ENCODE measurements at places on chromosomes 6 and 20.

GRCh38 chr6:115932481-115932880 is 128.2 kb downstream of the FRK start:
- DNase-seq = no peak

GRCh38 chr6:37556881-37557644 is 57.4 kb upstream of the CCDC167 start:
- peak; percentile 87 for DNase-seq

GRCh38 chr20:17394411-17394810 is 136.8 kb downstream of the BFSP1 start:
- no peak for DNase-seq

DNA sequence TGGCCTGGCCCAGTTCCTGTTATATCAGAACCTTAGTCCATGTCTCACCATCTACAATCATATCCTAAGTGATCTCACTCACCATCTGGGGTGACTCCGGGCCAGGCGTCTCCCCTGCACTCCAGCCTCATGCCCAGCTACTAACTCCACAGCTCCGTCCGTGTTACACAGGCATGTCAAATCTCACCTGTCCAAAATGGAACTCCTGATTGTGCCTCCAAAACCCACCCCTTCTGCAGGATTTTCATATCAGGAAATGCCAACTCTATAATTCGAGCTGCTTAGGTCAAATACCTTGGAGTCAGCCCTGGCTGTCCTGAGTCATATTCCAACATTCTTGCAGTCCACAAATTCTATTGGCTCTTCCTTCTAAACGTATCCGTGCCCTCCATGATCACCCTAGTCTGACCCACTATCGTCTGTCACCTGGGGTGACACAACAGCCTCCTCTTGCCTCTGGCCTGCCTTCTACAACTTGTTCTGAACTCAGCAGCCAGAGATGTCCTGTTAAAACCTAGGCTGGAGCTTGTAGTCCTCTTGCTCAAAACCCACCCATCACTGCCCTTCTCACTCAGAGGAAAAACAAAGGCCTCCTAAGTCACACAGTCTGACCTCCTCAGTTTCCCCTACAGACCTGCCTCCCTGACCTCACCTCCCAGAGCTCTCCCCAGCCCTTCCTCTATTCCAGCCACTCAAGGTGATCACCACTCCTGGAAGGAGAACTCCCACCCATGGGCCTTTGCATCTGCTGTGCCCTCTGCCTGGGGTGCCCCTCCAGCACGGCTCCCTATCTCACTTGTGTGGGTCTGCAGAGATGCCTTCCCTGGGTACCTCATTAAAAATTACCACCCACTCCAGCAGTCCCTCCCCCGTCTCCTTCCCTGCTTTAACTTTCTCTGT is 85.3 kb upstream of the SIRPA start:
- DNase-seq = no peak

DNA sequence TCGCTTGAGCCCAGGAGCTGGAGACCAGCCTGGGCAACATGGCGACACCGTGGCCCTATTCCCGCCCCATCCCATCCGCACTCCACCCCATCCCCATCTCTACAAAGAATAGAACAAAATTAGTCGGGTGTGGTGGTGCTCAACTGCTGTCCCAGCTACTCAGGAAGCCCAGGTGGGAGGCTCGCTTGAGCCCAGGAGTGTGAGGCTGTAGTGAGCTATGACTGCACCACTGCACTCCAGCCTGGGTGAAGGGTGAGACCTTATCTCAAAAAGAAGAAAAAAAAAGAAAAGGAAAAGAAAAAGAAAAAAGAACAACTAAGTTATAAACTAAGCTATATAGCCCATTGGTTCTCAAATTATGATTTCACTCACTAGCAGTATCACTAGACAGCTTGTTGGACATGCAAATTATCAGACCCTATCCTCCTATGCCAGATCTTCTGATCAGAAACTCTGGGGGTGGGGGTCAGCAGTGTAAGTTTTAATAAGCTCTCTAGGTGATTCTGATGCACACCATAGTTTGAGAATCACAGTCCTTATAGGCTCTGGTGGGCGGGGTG is 491 bp upstream of the ITCH start:
- DNase-seq = peak; percentile 6

- DNase-seq = no peak
Measured at GRCh38 chr6:42769051-42769450, 12.8 kb upstream of the BICRAL start.

- DNase-seq = no peak
Measured at GRCh38 chr6:83609248-83609647, 96.9 kb downstream of the PRSS35 start.

GRCh38 chr6:42051268-42051653 is 937 bp downstream of the TAF8 start:
- no peak for DNase-seq

DNA sequence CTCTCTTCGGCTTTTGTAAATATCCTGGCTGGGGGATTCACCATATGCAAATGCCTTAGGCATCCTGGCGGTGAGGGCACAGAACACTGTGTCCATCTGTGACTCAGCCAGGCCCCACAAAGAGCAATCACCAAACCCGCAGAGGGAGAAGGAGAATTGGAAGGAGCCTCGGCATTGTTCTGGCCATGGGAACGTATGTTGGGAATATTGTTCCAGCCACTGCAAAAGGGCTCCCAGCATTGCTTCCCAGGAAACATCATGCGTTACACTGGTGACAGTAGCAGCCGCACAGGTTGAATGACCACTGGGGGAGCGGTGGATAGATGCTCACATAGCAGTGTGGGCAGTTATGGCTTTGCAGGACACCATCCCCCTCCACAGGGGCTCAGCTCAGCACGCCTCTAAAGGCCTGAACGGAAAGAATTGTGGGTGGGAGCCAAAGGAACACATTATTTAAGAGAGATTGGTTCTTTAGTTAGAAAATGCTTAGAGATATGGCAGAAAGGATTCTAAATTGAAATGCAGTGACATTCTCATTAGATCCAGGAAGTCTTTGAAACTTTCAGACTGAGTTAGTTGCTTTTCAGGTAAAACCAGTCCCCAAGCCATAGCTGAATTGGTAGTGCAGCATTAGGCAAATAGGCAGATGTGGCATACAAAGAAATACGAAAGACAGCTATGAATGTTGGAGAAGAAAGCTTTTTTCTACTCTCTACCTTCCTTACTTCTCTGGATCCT is 104.3 kb downstream of the RNF144B start:
- DNase-seq = no peak

DNA sequence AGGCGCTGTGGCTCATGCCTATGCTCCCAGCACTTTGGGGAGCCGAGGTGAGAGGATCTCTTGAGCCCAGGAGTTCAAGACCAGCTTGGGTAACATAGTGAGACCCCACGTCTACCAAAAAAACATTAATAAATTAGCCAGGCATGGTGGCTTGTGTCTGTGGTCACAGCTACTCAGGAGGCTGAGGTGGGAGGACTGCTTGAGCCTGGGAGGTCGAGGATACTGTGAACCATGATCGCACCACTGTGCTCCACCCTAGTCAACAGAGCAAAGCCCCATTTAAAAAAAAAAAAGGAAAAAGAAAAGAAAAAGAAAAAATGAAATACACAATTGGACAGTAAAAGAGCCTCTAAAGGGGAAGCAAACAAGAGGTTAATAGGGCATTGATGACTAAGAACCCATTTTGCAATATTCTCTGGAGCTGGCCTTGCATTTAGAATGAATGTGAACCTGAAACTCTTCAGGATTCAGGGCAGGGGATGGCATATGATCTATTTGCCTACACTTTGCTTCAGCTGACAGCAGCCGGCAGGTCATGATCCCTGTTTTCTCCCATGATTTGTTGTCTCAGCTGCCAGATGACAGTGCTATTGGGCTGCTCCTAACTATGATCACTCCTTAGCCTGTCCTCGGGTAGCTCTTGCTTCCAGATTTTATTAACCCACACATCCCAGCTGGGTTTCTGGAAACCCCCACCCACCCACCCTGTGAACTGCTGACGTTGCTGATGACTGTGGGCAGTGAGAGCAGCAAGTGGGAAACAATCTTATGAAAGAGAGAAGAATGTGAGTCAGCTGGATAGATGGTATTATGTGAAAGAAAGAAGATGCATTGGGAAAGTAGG is 83.8 kb upstream of the ELOVL5 start:
- no peak for DNase-seq

GRCh38 chr6:18110162-18110561 is 12.3 kb downstream of the NHLRC1 start:
- no peak for DNase-seq

DNA sequence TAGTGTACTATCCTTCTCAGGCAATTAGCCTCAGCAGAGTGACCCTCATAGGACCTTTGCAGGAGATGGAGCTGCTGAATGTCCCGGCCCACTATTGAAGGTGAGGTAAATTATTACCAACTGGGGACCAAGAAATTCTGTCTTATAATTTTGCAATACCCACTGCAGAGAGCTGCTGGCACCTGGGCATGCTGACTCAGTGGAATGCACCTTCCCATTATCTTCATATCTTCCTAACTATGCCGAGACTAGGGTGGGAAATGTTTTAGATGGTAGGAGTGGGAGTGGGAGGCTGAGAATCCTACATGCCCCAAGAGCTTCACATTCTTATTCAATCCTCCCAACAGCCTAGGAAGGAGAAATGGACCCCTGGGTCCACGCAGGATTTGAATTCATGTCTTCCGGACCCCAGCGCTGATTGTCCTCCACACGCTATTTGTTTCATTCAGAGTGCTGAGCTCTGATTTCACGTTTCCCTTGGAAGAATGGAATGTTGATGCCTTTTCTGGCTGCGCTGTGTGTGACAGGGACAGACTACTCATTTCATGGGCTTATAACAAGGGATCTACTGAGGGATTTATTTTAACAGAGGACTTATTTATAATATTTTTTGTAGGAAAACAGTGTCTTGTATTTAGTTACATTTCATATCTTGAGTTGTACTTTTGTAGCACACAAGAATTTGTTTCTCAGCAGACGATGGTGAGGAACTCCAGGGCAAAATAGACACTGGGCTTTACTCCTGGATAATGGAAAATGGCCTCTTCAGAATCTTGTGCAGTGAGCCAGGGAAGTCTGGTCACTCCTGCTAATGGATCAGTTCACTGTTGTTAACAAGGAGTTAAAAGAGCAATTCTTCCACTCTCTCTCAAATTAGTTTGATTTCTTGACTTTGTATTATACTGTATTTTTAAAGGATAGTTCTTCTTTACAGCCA is 66.4 kb downstream of the FYN start:
- DNase-seq = no peak

DNA sequence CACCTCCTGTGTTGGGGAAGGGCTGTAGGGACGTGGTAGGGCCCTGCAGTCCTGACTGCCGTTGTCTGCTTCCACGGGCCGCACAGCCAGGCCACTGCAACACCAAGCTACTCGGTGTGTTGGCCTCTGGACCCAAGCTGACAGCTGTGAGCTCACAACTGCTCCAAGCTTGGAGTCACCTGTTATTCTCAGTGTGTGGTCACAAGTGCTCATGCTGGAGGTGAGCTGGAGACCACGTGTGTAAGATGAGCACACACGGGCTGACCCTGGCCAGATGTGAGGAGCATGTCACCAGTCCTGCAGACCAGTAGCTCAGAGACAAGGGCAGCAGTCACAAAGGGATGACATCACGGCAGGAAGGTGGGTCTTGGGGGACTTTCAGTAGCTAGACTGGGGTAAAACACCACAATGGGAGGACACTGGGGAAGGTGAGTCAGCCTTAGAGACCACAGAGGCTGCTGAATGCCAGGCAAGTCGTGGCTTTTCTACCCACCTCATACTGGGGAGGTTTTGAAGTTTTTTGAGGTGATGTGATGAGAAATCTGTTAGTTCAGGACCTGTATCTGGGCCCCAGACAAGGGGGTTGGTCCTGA is 87.3 kb downstream of the FAM120B start:
- DNase-seq = no peak

DNA sequence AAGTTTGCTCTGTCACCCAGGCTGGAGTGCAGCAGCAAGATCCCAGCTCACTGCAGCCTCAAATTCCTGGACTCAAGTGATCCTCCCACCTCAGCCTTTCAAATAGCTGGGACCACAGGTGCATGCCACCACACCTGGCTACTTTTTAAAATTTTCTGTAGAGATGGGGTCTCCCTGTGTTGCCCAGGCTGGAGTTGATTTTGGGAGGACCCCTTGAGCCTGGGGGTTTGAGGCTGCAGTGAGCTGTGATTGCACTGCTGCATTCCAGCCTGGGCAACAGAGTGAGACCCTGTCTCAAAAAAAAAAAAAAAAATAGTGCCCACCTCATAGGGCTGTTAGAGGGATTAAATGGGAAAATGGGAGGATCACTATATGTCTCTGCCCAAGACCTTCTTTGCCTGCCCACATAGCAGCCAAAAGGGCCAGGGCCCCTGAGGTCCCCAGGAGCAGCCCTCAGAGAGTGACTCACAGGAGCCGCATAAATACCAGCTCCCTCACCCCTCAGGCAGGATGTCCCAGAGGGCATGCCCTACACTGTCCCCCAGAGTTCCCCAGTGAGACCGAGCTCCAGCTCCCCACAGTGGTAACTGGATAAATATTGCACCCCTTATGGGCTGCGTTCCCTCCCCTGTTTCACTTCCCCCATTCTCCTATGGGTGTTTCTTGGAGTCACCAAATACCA is 11.7 kb upstream of the MDGA1 start:
- no peak for DNase-seq

DNA sequence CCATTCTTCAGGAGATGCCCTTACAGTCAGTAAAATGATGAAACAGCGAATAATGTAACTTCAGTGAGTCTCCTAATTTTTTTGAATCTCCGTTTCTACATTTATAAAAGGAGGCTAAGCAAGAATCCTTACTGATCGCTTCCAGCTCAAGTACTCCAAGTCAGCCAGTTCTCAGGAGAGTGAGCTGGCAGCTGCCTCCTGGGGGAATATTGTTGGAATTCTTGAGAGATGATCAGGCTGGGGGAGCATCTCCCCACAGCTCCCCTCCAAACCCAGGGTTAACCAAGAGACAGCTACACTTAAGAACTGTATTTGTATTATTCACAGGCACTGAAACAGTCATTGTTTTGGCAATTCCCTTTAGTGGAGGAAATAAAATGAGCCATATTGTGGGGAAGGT is 89.1 kb upstream of the PCSK2 start:
- no peak for DNase-seq

DNA sequence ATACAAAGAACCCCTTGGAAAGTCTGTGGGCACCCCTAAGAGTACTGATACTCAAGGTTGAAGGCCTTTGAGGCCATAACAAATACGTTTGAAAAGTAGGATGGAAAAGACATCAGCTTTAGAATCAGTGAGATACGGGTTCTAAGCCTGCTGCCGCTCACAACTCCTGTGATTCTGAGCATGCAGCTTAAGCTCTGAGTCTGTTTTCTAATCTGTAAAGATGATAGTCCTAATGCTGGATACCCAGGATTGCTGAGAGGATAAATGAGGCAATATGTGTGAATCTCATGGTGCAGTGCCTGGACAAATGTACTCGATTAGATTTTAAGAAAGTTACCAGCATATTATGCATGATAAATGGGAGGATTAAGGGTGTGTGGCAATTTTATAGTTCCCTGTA is 321.0 kb upstream of the HSF2 start:
- no peak for DNase-seq

GRCh38 chr6:167684276-167685104 is 142.2 kb upstream of the AFDN start:
- DNase-seq = no peak

GRCh38 chr6:18712595-18712994 is 325.4 kb downstream of the RNF144B start:
- no peak for DNase-seq
